ENCODE measurements at places on chromosomes 16 and 17. TPM values are rescaled to one million over a fixed set of nuclear protein-coding genes. Genes with fewer than 3 reads are reported as not detected.

ABCC12 gene
- polyA plus RNA-seq: 20.7 TPM

VWA3A gene
- polyA plus RNA-seq: 0.70 TPM

HOXB13 gene
- polyA plus RNA-seq: not detected

C16orf46 gene
- polyA plus RNA-seq: 3.2 TPM

STAC2 gene
- polyA plus RNA-seq: 1.2 TPM

SHCBP1 gene
- polyA plus RNA-seq: 7.8 TPM

GAS7 gene
- polyA plus RNA-seq: 5.0 TPM

ABCA10 gene
- polyA plus RNA-seq: 6.0 TPM

TLCD3A gene
- 0.50 TPM for polyA plus RNA-seq

ADAMTS18 gene
- polyA plus RNA-seq: 1.5 TPM

ADAM11 gene
- 1.5 TPM for polyA plus RNA-seq

AHSP gene
- not detected for polyA plus RNA-seq

CDH13 gene
- 7.3 TPM for polyA plus RNA-seq

ZMYND15 gene
- polyA plus RNA-seq: not detected

CD300LF gene
- polyA plus RNA-seq: not detected

CCL17 gene
- polyA plus RNA-seq: not detected

BEAN1 gene
- not detected for polyA plus RNA-seq

FBXW10B gene
- 0.97 TPM for polyA plus RNA-seq

Data from Purkinje cell (primary cell).